ENCODE measurements at places on chromosomes 3 and 15.

DNA sequence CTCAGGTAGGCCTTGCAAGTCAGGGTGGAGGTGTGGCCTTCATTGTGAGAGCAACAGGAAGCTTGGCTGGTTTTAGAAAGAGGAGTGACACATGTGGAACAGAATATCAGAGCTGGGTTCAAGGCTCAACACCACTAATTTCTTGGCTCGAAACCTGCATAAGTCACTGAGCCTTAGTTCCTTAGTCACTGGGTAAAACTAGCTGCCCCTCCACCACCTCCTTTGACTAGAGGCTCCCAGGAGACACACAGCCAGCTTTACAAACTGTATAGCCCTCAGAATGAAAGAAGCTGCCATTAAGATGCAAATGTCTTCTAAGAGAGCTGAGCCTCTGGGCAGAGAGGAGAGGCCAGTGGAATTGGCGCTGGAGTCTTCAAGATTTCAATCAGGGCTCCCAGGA lies 67.7 kb downstream of the CERS3 start:
- no peak for DNase-seq

DNA sequence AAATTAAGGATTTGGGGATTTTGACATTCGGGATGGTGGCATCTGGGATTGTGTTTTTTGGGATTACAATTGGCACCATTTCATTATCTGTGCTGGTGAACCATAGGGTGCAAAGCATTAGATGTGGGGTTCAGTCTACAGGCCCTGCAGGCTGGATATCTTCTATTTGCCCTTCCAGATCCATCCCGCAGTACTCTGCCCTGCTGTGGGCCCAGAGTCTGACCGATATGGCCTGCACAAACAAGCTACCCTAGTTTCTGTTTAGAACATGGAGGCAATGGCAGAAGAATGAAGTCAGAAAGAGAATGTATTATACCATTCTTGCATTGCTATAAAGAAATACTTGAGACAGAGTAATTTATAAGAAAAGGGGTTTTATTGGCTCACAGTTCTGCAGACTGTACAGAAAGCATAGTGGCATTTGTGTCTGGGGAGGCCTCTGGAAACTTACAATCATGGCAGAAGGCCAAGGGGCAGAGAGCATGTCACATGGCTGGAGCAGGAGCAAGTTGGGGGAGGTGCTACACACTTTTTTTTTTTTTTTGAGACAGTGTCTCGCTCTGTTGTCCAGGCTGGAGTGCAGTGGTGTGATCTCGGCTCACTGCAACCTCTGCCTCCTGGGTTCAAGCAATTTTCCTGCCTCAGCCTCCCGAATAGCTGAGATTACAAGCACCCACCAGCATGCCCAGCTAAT lies 93.7 kb downstream of the NCEH1 start:
- no peak for DNase-seq

GRCh38 chr15:59691194-59691805 lies 2.2 kb upstream of the BNIP2 start:
- no peak for DNase-seq

DNA sequence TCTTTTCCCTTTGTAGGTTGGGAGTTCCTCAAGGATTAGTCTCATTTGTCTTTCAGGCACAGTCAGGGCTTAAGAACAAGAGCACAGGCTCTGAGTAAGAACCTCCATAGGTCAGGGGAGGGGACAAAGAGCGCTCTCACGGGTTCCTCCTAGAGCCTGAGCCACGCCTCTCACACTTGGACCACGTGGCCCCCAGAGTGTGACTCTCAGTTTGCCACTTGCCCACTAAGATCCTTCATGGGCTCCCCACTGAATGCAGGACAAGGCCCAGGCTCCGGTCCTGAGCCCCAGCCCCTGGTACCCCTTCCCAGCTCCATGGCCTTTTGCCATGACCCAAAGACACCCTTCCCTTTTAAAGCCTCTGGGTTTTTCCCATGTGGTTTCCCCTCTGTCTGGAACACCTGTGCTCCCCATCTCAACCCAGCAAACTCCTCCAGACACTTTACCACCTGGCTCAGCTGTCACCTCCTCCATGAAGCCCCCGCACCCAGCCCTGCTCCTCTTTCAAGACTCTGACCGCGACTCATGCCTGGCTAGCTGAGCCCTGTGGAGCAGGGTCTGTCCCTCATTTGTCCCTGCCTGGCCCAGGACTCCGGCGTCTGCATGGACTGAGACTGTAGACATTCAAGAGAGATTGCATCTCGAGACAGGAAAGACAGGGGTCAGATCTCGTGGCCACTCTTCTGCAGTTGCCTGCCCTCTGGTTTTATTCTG lies 32.7 kb downstream of the IQSEC1 start:
- DNase-seq: no peak

DNA sequence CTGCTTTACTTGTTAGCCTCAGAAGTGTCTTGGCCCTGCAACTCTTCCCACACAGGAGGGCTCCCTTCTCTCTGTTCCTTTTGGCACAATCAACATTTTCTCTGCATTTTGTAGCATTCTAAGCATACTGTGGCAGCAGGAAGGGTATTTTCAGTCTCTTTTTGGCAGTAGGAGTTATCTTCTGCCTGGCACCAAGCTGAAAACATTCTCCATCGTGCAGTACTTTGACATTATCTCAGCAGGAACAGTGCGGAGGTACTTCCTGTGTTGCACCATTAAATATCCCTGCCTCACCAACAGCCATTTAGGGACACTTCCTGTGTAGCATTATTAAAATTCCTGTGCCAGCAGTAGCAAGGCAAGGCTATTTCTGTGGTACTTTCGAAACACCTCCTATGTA lies 233.2 kb upstream of the SEMA6D start:
- DNase-seq: no peak
